ENCODE measurements at places on chromosomes 6 and 20. TPM values are rescaled to one million over a fixed set of nuclear protein-coding genes. Genes with fewer than 3 reads are reported as not detected.
A peak's percentile ranks its signal among the peaks of the same experiment; 100 is the strongest.

DNA sequence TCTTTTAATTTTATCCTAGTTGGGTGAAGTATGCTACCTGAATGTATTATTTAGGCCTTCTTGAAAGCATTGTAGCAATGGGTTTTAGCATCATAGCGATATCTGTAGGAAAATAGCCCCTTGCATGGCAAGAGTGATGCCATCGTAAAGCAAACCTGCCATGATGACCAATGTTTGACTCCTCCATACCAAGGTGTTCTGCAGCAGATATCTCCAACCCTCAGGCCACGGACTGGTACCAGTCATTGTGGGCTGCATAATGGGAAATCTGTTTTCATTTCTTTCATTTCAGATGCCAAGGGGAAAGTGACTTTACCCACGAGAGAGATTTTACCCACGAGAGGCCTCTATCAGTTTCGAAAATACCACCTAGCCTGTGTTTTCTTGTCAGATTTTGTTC is 6.2 kb downstream of the TXLNB start:
- DNase-seq: no peak
- peaks cover 4% of the 10 kb centered on the region for H3K36me3 ChIP-seq
- no peak overlapping the region for H3K27ac ChIP-seq
- peaks cover 16% of the 10 kb centered on the region for H3K4me1 ChIP-seq
- no peaks in the 10 kb centered on the region for H3K27me3 ChIP-seq

DNA sequence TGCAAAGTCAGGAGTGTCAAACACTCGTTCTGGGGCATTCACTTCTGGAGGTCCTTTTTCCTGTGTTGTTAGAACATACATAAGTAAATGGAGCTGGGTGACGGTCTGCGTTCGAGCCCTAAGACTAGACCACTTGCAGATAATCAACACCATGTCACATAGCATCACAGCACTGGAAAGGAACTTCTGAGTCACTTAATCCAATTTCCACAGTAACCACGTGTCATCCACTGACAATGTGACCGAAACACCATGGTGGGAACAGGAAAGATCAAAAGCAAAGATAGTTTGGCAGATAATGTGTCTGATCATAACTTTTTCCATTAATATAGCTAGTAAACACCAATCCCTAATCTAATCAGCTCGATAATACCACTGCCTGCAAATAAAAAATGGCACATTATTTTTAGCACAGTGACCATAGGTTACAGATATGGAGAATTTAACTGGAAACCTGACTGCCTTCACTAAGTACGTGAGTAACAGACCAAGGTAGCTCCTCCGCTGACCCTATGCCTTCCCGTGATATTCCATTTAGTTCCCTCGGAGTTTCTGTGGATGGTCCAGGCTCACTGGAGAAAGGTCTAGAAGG is 34.8 kb downstream of the WRNIP1 start:
- H3K36me3 ChIP-seq: no peaks in the 10 kb centered on the region
- peaks cover 28% of the 10 kb centered on the region for H3K4me1 ChIP-seq
- no peaks in the 10 kb centered on the region for H3K27me3 ChIP-seq
- no peak overlapping the region for H3K4me3 ChIP-seq

GRCh38 chr6:421211-421610 is 29.7 kb downstream of the IRF4 start:
- peaks cover 2% of the 10 kb centered on the region for H3K27me3 ChIP-seq
- DNase-seq: no peak
- H3K4me3 ChIP-seq: no peak overlapping the region
- peaks cover 14% of the 10 kb centered on the region for H3K36me3 ChIP-seq
- peaks cover 21% of the 10 kb centered on the region for H3K4me1 ChIP-seq

DNA sequence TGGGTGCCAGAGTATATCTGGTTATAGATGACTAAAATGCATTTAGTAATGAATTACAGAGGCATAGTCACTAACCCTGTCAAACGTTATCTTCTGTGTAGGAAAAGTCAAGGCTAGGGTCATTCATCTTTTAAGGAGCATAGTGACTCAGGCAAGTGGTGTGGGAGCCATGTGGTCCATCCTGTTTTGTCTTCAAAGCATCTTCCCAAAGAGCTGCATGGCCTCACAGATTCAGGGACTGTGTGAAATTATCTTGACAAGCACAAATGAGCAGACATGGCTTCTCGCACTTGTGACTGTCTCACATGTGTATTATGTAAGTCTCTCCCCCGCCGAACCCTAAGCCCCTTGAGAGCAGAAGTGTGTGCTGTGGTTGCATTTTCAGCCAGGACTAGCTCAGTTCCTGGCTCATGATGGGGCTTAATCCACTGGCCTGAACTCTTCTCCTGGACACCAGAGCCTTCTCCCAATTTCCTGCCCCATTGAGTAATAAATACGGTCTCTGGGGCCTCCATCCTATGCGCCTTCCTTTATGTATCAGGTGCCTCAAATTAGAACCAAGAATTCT is 769.1 kb downstream of the QKI start:
- H3K4me3 ChIP-seq: no peak overlapping the region
- no peaks in the 10 kb centered on the region for H3K27me3 ChIP-seq
- no peaks in the 10 kb centered on the region for H3K4me1 ChIP-seq
- no peak for DNase-seq
- no peak overlapping the region for H3K27ac ChIP-seq

GRCh38 chr20:38187517-38187916 is 22.4 kb upstream of the TGM2 start:
- H3K27ac ChIP-seq: no peak overlapping the region
- H3K36me3 ChIP-seq: no peaks in the 10 kb centered on the region
- H3K4me3 ChIP-seq: no peak overlapping the region
- no peaks in the 10 kb centered on the region for H3K4me1 ChIP-seq
- H3K27me3 ChIP-seq: peaks cover 42% of the 10 kb centered on the region
- no peak for DNase-seq

GRCh38 chr20:59010995-59011873 is 4.2 kb upstream of the CTSZ start:
- DNase-seq: peak; percentile 75
- no peaks in the 10 kb centered on the region for H3K36me3 ChIP-seq
- H3K4me1 ChIP-seq: peaks cover 47% of the 10 kb centered on the region
- H3K27ac ChIP-seq: peak overlapping the region; percentile 54
- H3K27me3 ChIP-seq: no peaks in the 10 kb centered on the region

DNA sequence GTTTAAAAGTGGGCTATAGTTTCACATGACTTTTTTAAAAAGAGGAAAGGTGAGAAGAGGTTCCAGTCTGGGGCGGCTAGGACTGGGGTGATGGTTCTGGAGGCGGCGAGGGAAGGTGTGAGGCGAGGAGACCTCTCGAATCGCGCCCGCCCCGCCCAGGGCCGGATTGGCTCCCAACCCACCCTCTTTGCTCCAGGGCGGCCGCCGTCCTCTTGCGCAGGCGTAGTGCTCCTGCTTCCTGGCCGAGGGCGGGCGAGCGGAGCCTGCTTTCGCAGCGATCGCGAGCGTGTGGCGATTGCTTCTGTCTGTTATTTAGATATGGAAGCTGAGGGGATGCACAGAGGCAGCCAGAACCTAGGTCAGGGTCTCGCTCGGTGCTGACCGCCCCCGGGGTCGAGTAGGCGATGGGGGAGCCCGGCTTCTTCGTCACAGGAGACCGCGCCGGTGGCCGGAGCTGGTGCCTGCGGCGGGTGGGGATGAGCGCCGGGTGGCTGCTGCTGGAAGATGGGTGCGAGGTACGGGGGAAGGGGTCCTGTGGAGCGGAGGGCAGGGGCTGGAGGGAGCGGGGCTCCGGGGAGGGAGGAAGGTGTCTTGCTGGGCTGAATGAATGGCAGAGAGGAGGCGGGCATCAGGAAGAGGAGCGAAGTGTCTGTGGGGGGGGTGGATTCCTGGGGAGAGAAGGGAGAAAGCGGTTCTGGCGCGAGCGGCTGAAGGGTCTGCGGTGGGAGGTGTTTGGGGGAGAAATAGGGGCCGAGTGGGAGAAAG is at the start of gene RNF8:
TSS of gene RNF8 (plus strand) at position 223 of the 765 bp plus-strand sequence. CDS start at position 405, 182 bp downstream.
- H3K27ac ChIP-seq: peak within 1 kb of the TSS; percentile 85
- DNase-seq: peak; percentile 95
- peaks cover 7% of the 10 kb centered on the region for H3K36me3 ChIP-seq
- H3K4me1 ChIP-seq: peaks cover 23% of the 10 kb centered on the region

DNA sequence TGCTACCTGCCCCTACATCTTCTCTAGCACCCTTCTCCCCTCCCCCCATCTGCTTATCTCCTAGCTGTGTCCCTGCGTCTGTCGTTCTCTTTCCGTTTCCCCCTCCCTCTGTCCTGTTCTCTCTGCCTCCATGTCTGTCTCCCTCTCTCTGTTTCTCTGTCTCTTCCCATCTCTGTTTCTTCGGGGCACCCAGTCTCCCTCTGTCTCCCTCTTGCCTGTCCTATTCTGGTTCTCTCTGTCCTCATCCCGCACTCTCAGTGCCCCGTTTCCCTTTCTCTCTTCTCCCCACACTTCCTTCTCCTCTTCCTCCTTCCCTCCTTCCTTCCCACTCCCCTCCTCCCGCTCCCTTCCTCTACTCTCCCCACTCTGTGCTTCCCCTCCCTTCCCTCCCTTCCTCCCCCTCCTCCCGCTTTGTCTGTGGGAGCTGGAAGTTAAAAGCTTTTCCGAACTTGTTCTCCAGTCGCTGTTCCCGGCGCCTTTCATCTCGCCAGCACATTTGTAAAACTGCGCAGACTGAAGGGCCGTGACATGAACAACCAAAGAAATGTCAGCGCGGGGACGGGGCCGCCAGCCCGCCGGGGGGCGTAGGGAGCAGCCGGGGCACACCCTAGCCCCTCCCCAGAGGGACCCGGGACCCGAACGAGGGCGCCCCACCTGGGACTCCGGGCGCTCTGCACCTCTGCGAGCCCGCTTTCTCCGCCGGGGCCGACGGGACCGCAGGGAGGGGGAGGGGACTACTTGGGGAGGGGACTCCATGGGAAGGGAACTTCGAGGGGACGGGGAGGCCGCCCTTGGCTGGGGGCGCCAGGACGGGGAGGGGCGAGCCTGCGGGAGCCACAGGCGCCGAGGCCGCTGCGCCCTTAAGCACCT is 4.0 kb upstream of the CDH22 start:
- no peak for DNase-seq
- H3K27ac ChIP-seq: no peak overlapping the region
- no peaks in the 10 kb centered on the region for H3K36me3 ChIP-seq
- H3K4me1 ChIP-seq: peaks cover 4% of the 10 kb centered on the region
- no peak overlapping the region for H3K4me3 ChIP-seq
- peaks cover 87% of the 10 kb centered on the region for H3K27me3 ChIP-seq

DNA sequence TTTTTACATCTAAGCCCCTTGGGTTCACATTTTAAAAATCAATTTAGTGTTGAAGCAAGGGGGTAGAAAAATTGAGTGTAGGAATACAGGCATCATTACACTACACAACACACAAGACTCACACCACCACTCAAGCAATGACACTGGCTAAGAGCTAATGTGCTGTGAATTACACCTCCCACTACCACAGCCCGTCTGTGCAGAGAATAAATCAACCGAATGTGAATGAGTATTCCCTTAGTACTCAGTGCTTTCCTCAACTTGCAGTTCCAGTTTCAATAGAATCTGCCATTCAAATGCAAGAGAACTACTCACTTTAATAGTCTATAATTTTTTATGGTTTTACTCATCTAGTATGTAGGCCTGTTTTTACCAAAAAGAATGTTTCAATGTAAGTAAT is 114.4 kb downstream of the PDSS2 start:
- H3K27ac ChIP-seq: no peak overlapping the region
- H3K36me3 ChIP-seq: peaks cover 3% of the 10 kb centered on the region
- H3K27me3 ChIP-seq: no peaks in the 10 kb centered on the region
- no peak overlapping the region for H3K4me3 ChIP-seq

DNA sequence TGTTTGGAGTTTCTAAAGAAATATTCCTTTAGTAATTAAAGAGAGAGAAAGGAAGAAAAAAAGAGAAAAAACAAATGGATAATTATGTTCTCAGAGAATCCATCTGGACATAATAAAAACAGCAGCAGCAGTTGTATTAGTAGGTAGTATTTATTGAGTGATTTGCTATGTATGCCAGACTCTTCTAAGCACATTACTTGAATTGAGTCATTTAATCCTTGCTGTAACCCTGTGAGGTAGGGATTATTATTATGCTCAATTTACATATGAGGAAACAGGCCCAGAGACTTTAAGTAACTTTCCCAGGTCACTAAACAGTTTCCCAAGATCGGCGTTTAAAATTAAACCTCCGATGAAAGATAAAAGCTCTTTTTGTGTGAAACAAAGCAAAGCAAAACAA is 238.8 kb downstream of the TSHZ2 start:
- DNase-seq: no peak
- H3K4me3 ChIP-seq: no peak overlapping the region
- no peaks in the 10 kb centered on the region for H3K36me3 ChIP-seq
- H3K27me3 ChIP-seq: peaks cover 21% of the 10 kb centered on the region
- H3K4me1 ChIP-seq: peaks cover 23% of the 10 kb centered on the region
- no peak overlapping the region for H3K27ac ChIP-seq

DNA sequence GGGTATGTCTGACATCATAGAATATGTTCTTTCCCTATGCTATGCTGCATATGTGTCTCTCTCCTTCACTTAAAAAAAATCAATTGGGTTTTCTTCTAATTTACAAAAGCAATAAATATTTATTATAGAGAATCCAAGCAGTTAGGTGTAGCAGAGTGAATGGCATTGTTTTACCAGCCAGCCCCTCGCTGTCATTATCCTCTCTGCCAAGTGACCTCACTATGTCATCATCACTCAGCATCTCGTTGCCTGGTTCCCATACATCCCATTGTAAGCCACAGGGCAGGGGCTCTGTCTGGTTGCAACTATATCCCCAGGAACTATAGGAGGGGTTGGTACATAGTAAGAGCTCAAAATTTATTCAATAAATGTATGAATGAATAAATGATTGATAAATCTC is 31.3 kb downstream of the KIAA0319 start:
- H3K4me1 ChIP-seq: no peaks in the 10 kb centered on the region
- H3K36me3 ChIP-seq: no peaks in the 10 kb centered on the region
- H3K27me3 ChIP-seq: peaks cover 18% of the 10 kb centered on the region
- no peak for DNase-seq
- no peak overlapping the region for H3K27ac ChIP-seq

DNA sequence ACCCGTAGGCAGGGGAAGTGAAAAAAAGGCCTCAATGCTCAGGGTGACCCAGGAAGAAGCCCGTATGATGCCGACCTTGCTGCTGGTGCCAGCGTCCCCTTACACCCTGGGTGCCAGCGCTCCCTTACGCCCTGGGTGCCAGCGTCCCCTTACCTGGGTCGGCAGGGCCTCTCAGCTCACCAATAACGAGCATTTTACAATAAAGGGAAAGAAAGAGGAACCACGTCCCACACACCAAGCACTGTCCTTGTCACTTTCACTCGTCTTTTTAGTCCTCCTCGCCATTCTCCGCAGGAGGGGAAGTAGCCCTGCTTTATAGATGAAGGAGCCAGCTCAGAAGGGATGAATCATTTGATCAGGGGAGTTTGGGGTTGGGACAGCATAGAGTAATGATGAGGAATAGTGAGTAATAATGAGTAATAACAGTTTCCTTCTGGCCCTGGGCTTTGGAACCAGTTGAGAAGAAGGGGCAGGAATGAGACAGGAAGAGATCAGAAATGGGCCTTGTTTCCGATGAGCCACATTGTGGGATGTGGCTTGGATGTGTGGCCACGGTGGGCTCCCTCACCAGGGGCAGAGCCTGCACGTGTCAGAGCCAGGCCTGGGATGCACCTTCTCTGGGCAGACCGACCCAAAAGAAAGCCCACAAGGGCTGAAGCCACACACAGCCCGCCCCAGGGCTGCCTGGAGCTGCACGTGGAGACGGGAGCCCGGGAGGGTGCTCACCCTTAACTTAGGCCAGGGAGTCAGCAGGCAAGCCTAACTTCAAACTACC is 75.7 kb downstream of the SYNJ2 start:
- peak overlapping the region; percentile 34 for H3K27ac ChIP-seq
- no peak overlapping the region for H3K4me3 ChIP-seq
- DNase-seq: no peak

Gene ADGRG6
- 0.52 TPM for total RNA-seq

Gene MTG2
- 34.0 TPM for total RNA-seq

Gene MMP24
- total RNA-seq: not detected

Gene WDR46
- total RNA-seq: 61.5 TPM

Gene COX4I2
- total RNA-seq: not detected

Gene SAPCD1
- 12.8 TPM for total RNA-seq

Gene PRND
- not detected for total RNA-seq

Data from activated CD8-positive, alpha-beta memory T cell treated with anti-CD3 and anti-CD28 coated beads, Interleukin-2, amount 10 ng/mL, durations not matched to agents 7 days and 5 days (primary cell).